Activated T-helper 1 cell treated with anti-CD3 and anti-CD28 coated beads, Interleukin-2, amount 50 U/mL, for 16 hours (primary cell): ENCODE measurements at places on chromosomes 6 and 20.

- no peak for DNase-seq
These were observed 20.0 kb upstream of the TMEM14A start for GRCh38 chr6:52650941-52651340.

- DNase-seq = no peak
These were observed 362.1 kb downstream of the NRN1 start for GRCh38 chr6:5644523-5645185.

GRCh38 chr6:66771626-66772025 is 1064.6 kb upstream of the EYS start:
- DNase-seq = no peak

DNA sequence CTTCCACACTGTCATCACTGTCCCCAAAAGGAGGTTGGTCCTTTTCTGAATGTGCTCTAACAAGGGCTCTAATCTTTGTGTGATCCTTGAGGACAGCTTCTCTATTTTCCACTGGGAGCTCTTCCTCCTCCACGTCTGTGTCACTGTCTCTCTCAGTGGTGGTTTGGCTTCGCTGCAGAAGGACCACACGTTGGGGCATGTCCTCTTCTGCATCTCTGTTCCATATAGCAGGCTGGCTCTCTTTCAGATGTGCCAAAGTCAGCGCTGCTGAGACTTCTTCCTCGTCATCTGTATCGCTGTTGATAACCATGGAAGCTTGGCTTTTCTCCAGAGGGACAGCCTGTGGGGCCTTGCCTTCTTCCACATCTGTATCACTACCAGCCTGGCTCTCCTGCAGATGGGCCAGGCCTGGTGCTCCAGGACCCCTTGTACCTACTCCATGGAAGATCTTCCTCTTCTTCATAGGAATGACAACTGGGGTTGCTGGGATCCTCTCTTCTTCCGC is 4.6 kb downstream of the MDC1 start:
- no peak for DNase-seq

DNA sequence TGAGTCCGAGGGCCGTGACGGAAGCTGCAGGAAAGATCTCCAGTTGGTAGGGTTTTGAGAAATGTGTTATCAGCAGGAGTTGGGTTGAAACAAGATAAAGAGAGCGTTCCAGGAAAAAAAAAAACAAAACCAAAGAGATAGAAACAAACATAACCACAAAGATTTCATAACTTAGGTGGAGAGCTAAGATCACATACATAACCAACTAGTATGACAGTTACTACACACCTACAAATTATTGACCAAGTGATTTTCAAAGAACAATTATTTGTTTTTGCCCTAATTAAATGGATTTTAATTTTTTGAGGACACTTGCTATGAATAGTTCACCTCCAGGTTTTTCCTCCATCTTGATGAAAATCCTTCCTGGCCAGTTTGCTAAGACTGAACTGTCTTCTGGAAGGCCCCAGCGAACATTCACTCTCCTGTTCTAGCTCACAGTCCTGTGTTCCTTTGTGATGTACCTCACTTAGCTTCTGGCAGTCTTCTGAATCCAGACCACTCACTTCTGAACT is 69.4 kb downstream of the SNX9 start:
- no peak for DNase-seq

GRCh38 chr6:113636357-113636824 is 220.8 kb upstream of the MARCKS start:
- no peak for DNase-seq

GRCh38 chr20:45909817-45910669 is 1.9 kb downstream of the PLTP start:
- DNase-seq = no peak

- no peak for DNase-seq
These were observed 65.5 kb upstream of the PRL start for GRCh38 chr6:22362361-22362760.

- no peak for DNase-seq
These were observed 4.0 kb upstream of the CGAS start for GRCh38 chr6:73455865-73456629.

DNA sequence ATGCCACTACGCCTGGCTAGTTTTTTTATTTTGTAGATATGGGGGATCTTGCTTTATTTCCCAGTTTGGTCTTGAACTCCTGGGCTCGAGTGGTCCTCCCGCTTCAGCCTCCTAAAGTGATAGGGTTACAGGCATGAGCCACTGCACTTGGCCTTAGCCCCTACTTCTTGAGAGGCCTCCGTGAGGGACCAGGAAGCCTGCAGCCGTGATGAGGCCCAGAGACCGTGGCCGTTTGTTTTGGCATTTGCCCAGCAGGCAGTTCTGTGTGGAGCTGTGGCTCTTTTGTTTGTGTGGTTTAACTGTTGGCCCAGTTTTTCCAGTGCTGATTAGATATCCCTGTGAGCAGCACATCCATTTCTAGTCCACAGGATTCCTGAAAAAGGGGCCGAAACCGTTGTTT is 39.8 kb downstream of the SRSF3 start:
- DNase-seq = no peak

DNA sequence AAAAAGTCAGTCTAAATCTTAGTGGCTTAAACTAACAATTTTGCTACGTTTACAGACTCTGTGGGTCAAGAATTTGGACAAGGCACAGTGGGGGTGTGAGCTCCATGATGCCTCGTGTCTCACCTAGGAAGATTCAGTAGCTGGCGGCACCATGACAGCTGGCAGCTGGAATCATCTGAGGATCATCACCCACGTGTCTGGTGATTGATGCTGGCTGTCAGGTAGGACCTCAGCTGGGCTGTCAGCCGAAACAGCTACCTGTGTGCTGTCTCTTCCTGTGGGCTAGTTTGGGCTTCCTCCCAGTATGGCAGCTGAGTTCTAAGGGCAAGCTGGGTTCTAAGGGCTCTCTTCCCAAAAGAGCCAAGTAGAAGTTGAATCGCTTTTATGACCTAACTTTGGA is 26.4 kb upstream of the DLGAP4 start:
- DNase-seq = no peak

GRCh38 chr20:33622705-33623365 is 39.3 kb upstream of the C20orf144 start:
- DNase-seq = no peak

DNA sequence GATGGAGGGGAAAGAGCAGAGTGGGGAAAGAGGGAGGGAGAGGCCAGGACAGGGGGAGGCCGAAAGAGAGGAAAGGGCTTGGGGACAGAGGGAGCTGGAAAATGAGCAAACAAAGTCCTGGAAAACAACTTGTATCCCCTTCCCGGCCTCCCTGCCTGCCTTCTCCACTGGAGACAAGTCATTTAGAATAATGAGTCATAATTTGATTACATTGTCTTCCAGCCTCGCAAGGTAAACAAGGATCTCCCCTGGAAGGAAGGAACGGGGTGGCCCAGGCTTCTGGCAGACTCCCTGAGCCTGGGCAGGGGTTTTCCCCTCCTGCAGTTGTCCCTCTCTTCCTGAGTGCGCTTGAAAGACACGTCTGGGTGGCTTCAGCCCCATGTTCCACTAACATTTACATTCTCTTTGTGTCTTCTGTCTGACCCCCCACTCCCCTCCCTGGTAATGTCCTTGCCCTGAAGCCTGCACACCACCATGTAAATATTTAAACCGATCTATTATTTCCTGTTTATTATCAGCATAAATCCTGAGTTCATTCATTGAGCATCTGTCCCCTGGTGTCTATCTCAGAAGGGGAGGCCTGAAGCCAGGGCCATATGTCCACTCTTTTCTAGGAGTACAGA is 12.1 kb upstream of the MRPS18A start:
- no peak for DNase-seq

DNA sequence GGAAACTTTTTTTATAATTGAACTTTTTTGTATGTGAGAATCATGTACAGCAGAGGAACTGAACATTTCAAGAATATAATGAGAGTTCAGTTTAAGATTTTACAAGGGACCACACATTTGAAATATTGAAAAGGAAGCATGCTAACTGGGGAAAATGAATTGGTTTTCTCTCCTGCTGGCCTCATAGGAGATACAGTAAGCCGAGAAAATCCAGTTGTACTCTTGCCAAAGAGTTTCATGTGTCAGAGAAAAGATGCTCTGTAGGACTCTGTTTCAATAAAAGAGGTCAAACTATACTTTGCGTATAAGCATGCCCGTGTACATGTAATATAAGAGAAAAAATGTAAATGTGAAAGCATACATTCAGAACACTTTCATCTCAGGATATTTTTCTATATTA is 393.5 kb upstream of the NRSN1 start:
- no peak for DNase-seq

DNA sequence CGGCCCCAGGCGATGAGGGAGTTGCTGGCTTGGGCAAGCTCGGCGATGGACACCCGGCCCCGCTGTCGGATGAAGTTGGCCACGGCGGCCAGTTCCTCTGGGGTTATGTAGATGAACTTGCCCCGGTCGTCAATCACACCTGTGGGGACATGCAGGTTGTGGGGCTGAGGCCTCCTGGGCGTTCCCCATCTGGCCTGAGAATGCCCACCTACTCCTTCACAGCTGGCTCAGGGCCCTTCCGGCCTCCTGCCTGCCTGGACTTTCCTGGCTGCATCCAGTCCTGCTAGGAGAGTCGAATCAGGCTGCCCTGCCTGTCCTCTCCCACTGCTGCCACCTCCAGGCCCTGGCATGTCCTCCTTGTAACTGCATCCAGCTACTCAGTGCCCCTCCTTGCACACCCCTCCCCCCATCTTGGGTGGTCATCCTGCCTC is 13.8 kb downstream of the DDRGK1 start:
- no peak for DNase-seq

DNA sequence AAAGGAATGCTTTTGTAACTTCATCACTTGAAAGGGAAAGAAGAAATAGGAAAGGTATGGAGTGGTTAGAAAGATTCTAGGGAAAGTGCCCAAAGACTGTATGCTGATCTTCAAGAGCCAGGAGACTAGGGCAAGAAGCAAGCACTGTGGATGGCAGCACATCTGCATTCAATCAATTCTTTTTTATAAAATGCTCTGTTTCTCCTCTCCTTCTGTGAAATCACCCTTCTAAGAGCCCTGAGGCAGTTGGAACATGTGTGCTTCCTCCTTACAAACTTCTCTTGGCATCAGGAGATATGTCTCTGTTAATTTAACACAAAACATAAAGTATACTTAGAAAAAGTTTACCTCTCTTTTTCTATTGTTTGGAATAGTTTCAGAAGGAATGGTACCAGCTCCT is 1162.2 kb upstream of the GJE1 start:
- no peak for DNase-seq

GRCh38 chr6:138540468-138540867 is 41.2 kb upstream of the NHSL1 start:
- no peak for DNase-seq
